ENCODE measurements at places on chromosomes 6 and 20.

DNA sequence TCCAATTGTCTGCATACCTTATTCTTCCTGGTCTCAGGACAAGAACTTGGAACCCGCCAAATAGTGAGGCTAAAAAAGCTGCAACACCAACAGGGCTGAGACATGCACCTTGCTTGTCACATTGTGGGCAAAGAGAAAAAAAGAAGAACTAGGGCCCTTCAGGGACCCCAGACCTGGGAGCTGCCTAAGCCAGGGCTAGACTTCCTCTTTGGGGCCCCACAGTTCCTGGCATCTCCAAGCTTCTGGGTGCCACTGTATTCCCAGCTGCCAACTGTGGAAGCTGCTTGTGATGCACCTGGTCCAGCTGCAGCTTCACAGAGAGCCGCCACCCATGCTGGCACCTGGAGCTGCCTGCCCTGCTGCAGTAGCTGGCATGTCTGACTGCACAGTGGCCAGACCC lies 370.6 kb downstream of the CD83 start:
- DNase-seq = no peak

DNA sequence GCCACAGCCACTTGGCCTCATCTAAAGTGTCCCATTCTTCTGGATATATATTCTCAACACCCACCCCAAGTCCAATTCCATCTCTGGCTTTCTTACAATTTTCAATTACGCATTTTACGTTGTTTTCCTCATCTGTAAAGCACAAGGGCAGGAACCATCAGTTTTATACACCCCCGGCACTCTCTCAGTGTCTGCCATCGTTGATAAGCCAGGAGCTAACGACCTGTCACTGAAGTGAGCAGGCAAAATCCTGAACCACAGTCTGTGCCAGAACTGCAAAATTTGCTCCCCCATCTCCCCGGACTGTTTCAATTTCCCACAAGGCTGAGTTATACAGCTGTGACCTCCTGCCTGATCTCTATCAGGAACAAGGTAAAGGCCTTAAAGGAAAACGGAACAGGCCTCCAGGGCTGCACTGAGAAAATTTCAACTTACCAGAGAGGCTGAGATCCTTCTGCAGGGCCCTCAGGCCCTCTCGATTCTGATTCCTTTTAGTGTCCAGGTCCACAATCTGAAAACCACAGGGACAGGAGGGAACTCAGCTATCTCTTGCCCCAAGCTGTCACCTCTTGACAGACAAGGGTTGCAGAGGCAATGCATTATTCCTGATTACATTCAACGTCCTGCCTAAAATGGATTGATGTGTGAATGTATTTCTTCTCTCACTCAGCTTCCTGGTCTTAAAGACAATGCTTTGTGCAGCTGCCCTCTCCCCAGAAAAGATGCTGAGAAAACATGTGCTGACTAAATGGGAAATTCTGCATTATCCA lies 1.8 kb downstream of the PDRG1 start:
- DNase-seq = no peak

DNA sequence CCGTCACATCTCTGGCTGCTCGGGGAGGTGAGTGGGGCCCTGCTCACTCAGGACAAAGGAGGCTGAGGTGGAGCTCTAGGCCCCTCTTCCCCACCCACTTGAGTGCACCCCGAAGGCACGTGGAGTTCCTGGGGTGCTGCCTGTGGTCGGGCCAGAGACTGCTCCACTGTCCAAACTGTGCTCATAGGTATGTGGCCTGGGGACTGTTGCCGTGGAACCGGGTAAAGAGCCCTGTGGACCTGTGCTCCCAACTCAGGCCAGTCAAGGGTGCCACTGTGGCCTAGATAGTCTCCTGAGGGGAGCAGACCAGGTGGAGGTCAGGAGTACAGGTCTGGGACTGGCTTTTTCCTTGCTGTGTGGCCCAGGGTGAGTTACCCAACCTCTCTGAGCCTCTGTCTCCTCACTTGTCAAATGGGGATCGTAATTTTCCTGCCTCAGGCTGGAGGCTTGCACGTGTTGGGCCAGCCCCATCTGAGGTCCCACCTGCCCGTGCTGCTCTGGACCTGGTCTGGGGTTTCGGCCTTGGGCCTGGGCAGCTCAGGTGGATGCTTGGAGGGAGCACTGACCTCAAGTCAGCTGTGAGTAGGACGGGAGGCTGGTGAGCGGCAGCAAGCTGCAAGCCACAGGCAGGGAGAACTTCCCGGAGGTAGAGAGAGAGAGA lies 12.4 kb upstream of the NPBWR2 start:
- no peak for DNase-seq

DNA sequence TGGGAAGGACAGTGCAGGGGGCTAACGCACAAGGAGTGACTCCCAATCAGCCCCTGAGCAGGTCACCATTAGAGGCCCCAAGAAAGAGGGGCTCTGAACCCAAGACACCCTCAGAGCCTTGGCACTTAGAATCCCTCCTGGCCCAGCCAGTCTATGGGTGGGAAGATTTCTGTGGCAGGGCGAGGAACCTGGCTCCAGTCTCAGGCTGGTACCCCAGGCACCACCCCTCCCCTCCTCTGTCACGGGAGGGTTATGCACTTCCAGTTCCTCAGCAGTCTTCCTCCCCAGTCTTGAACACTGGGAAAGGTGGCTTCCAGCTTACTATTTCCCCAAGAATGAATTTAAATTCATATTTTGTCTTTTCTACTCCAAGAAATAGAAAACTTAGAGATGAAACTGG lies 27.6 kb upstream of the SSTR4 start:
- no peak for DNase-seq

All from MCF 10A (cell line).